ENCODE measurements at places on chromosomes 2 and 18.

DNA sequence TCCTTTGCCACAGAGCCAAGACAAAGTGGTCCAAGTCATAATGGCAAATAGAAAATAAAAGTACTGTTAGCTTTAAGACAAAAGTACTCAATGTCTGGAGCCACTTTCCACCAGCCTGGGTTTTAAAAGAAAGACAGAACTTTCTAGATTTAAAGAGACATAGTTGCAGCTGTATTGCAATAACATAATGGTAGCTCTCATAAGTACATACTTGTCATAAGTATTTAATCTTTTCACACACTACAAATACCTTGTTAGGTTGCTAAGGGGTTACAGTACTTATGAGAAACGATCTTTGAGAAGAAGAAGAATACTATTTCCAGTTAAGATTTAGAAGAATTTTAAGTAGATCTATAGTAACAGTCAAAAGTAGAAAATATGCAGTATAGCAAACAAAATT is 28.9 kb upstream of the AQP4 start:
- DNase-seq = no peak

GRCh38 chr2:94966689-94967088 is 58.8 kb upstream of the MAL start:
- no peak for DNase-seq

GRCh38 chr2:98932164-98932563 is 3.9 kb downstream of the CRACDL start:
- DNase-seq = no peak

DNA sequence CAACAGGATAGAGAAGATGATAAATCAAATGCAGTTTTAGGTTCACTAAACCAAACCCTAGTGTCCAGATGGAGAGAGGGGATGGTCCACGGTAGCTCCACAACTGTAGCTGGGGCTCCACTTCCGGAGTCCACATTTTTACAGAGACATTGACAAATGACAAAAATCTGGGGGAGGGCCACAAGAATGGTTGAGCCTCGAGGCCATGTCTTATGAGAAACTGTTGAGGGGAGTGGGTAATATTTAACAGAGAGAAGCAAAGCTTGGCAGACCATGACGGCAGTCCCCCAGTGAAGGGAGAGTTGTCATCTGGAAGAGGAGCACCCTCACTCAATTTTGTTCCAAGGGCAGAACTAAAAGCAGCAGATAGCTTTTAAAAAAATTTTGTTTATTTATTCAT is 17.6 kb upstream of the EPHA4 start:
- DNase-seq = no peak

- DNase-seq = no peak
Measured at GRCh38 chr2:232310696-232311095, 67.9 kb upstream of the ALPP start.

GRCh38 chr2:232887171-232887850 is 17.2 kb downstream of the SNORC start:
- no peak for DNase-seq

- no peak for DNase-seq
Measured at GRCh38 chr2:141611176-141611571, 519.6 kb downstream of the LRP1B start.

- no peak for DNase-seq
Measured at GRCh38 chr2:110157153-110157793, 41.7 kb upstream of the MALL start.

- DNase-seq = no peak
Measured at GRCh38 chr2:113869253-113869652, 20.6 kb upstream of the ACTR3 start.

- DNase-seq = no peak
Measured at GRCh38 chr2:138359532-138359931, 142.0 kb upstream of the SPOPL start.
